ENCODE measurements at places on chromosomes 4 and X.

DNA sequence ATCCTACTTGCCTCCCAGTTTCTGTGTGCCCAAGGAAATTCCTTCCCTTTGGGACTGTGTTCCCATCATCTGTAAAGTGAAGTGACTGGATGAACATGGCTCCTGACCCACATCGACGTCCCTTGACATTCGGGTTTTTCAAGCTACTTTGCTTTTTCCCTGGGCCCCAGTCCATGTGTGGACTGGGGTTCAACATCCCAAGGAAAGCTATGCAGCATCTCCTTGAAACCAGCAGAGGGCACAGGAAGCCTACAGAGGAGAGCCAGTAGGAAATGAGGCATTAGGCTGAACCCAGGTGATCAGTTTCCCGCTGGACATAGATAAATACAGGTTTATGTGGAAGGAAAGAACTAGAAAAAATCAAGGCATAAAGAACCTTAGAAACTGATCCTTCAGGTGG, 145.1 kb upstream of the ARHGEF9 start:
- peak; percentile 54 for DNase-seq

DNA sequence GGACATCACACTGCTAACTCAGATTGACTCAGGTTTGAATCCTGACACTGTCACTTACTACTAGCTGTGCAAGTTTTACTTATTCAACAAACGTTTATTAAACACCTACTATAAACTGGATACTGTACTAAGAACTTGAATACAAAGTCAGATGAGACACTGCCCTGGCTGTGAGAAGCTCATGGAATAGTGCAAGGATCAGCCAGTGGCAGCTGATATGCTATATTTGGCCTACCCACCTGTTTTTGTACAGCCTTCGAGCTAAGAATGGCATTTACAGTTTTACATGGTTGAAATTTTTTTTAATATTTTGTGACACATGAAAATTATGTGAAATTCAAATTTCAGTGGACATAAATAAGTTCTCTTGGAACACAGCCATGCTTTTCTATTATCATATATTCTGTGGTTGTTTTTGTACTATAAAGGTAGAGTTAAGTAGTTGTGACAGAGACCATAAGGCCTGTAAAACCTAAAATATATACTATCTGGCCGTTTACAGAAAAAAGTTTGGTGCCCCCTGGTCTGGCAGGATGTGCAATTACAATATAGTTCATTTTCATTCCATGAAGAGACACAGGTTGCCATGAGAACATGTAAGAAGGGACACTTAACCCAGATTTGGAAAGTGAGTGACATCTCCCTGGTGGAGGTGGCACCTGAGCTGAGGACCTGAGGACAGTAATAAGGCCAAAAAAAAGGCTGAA, 3.4 kb upstream of the SEC24D start:
- no peak for DNase-seq

GRCh38 chr4:149247164-149247563, 568.5 kb downstream of the IQCM start:
- DNase-seq = no peak

DNA sequence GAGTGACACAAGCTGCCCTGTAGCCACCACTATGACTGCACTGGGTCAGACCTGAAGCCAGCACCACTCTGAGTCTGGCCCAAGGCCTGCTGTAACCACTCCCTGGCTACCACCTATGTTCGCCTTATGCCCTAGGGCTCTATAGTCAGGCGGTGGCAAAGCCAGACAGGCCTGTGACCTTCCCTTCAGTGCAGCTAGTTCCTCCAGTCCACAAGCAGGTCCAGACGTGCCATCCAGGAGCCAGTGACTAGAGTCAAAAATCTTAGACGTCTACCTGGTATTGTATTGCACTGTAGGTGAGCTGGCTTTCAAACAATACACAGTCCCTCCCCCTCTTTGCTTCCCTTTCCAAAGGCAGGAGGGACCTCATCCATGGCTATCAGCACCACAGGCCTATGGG, 54.0 kb upstream of the RNF128 start:
- DNase-seq = no peak

GRCh38 chr4:147950261-147950660, 218.4 kb downstream of the ARHGAP10 start:
- no peak for DNase-seq

GRCh38 chrX:122501652-122502051, 682.4 kb upstream of the GRIA3 start:
- peak; percentile 30 for DNase-seq

GRCh38 chrX:117059848-117060247, 597.1 kb upstream of the CT83 start:
- DNase-seq = no peak
